Naive thymus-derived CD4-positive, alpha-beta T cell (primary cell): ENCODE measurements at places on chromosomes 6 and 20. TPM values are rescaled to one million over a fixed set of nuclear protein-coding genes. Genes with fewer than 3 reads are reported as not detected.

The MEI4 gene
- 0.05 TPM for total RNA-seq

The MCCD1 gene
- total RNA-seq: not detected

The SALL4 gene
- not detected for total RNA-seq

- no peak for DNase-seq
These were observed 93.2 kb downstream of the FOXF2 start for GRCh38 chr6:1482381-1483166.

- no peak for DNase-seq
These were observed 141.1 kb upstream of the AFDN start for GRCh38 chr6:167685654-167686053.

GRCh38 chr20:16178546-16179135, 394.6 kb downstream of the KIF16B start:
- DNase-seq: no peak

- peak; percentile 69 for DNase-seq
These were observed 572 bp downstream of the SLC2A4RG start for GRCh38 chr20:63740070-63740626.

DNA sequence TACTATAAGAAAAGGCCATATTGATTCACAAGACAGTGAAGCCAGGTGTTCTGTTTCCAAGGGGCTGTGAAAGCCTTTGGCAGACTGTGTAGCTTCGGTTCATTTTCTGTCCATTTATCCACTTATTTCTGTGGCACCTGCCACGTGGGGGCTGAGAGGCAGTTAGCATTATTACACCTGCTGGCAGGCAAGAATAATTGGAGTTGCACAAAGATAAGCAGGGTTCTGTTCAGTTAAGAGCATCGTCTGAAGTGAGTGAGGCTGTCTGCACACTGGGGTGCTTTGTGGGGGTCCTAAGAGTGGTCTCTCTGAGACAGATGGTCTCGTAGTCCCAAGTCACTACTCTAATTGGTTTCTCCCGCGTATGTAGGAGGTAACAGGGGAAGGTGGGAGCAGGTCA, 60.6 kb upstream of the CCN6 start:
- no peak for DNase-seq

- DNase-seq: no peak
These were observed 75.0 kb downstream of the CEP57L1 start for GRCh38 chr6:109170333-109170732.

DNA sequence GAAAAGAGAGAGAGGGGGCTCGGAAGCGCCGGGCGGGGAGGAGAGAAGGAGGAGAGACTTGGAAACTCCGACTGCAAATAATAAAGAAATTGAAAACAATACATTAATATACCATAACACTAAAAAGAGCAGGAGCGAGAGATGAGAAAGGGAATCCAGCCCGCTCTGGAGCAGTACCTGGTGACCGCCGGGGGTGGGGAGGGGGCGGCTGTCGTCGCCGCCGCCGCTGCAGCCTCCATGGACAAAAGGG, 338 bp downstream of the E2F3 start:
- DNase-seq: no peak

GRCh38 chr20:4038047-4038459, 22.7 kb upstream of the RNF24 start:
- DNase-seq: peak; percentile 89
